ENCODE measurements at places on chromosomes 6 and 20.

GRCh38 chr6:115905471-115905870 is 155.2 kb downstream of the FRK start:
- no peak for DNase-seq

DNA sequence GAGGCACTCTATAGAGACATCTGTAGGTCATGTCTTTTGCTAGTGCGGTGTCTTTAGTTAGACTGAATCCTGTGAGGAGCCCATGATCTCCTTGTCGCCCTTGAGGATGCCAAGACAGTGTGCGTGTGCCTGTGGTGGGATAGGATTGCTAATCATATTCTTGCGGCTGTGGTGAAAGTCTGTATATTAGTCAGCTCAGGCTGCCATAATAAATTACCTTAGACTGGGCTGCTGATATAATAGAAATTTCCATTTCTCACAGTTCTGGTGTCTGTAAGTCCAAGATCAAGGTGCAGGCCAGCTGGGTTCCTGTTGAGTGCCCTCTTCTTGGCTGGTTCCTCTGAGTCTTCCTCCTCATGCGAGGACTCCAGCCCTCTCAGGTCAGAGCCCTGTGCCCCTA is 141.2 kb downstream of the JARID2 start:
- peak; percentile 61 for DNase-seq

GRCh38 chr6:53310771-53311585 is 37.8 kb downstream of the ELOVL5 start:
- DNase-seq = no peak

GRCh38 chr20:54345301-54345724 is 130.1 kb upstream of the DOK5 start:
- DNase-seq = peak; percentile 90

- DNase-seq = peak; percentile 90
Observed at GRCh38 chr6:1787894-1788293, 178.2 kb downstream of the FOXC1 start.

DNA sequence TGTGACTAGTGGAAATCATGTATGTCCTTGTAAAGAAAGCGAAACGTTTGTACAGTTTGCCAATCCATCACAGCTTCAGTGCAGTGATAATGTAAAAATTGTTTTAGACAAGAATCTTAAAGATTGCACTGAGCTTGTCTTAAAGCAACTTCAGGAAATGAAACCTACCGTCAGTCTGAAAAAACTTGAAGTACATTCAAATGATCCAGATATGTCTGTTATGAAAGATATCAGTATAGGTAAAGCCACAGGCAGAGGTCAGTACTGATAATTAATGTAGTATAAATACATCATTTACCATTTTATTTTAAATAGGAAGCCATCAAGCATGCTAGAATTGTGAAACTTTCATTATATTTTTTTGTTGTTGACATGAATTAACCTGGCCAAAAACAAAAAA is 60.9 kb upstream of the SMIM8 start:
- DNase-seq = no peak

GRCh38 chr6:9978480-9978879 is 436.4 kb downstream of the TFAP2A start:
- DNase-seq = no peak

GRCh38 chr6:1709234-1709641 is 99.5 kb downstream of the FOXC1 start:
- no peak for DNase-seq

DNA sequence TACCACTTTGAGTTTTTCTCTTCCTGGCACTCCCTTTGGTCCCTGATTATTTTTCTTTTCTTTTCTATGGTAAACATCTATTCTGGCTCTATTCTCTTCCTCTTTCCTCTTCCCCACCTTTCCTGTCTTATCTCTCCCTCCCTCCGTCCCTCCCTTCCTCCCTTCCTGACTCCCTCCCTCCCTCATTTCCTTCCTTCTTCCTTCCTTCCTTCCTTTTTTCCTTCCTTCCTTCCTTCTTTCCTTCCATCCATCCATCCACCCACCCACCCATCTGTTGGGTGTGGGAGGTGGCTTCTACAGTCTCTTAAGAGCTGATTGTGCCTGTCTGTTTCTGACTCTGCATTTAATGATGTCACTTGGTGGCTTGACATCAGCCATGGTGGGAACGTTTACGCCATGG is 43.5 kb upstream of the GTSF1L start:
- no peak for DNase-seq

DNA sequence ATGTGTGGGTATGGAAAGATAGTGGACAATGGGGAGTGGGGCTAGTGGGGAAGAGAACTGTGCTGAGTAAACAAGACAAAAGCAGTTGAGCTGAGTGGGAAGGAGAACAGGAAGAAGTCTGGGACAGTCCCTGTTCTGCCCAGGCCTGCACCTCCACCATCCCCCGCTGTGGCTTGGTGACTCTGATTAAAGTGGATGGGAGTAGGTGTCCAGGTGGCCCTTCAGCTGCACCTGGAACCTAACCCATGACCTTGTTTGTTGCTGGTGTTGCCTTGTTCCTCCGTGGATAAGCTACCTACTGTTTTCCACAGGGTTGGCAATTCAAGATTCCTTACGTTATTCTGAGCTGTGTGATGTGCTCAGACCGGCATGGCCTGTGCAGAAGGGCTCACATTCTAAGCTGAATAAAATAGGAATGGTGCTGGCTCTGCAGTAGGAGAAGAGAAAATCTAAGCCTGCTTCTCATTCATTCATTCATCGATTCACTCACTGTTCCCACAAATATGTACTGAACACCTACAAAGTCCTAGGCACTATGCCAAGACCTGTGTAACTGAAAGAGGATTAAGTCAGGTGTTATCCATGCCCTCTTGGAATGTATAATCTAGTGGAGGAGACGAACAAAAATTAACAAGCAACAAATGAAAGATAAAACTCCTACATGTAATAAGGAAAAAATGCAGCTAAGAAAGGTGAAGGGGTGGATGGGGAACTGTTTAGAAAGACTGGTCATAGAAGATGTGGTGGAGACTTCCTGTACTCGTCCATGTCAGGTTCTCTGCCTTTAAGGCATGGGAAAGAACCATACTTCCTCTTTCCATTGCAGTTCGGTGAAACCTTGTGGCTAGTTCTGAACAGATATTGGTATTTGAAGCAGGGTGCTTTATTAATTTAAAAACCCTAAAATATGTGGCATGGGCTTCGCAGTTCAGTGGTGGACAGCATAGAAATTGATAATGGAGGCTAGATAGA is 10.1 kb upstream of the CALHM6 start:
- DNase-seq = peak; percentile 5

GRCh38 chr20:6818033-6818808 is 50.7 kb downstream of the BMP2 start:
- DNase-seq = peak; percentile 17

DNA sequence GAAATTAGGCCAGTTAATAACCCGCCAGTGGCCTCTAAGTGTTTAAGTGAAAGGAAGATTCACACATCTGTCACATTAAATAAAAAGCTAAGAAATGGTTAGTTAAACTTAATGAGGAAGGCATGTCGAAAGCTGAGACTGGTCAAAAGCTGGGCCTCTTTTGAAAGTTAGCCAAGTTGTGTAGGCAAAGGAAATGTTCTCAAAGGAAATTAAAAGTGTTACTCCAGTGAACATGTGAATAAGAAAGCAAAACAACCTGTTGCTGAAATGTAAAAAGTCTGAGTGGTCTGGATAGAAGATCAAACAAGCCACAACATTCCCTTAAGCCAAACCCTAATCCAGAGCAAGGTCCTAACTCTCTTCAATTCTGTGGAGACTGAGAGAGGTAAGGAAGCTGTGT is 10.9 kb upstream of the MTRF1L start:
- no peak for DNase-seq

DNA sequence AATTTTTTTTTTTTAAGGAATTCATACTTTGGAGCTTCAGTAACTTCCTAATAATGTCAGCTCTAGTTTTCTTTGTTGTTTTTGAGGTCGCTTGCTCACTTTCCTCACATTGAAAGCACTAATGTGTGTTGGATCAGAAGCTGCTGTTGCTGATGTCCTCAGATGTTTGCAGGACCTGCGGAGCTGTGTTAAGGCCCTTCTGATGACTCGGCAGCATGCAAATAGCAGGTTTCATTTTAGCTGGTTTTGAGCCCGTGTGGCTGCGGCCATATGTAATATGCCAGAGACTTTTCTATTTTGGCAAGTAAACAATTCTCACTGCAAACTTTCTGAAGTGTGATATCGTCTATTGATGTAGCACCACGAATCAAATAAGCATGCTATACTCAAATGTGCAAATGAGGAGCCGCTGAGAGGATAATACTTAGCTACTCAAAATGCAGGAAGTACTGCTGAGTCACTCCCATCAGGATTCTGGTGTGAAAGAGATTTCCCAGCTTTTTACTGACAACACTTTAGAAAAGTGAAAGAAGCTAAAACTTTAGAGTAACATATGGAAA is 187.8 kb downstream of the SASH1 start:
- DNase-seq = peak; percentile 81

DNA sequence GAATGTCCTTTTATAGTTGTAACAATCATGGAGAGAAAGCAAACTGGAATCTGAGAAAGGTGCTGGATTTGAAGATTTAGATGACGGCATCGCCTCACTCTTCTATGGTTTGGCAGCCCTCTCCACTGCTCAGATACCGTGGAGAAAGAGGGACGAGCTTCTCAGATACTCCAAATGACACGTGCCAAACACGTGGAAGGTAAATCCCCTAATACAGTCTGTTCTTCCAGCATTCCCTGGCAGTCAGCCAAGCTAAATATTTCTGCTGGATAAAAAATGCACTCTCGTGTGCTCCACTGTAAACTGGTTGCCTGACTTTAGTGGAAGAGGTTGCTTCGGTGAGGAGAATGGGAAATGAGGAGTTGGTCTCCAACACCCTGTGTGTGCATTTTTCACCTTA is 16.7 kb upstream of the PRDM1 start:
- DNase-seq = peak; percentile 85

DNA sequence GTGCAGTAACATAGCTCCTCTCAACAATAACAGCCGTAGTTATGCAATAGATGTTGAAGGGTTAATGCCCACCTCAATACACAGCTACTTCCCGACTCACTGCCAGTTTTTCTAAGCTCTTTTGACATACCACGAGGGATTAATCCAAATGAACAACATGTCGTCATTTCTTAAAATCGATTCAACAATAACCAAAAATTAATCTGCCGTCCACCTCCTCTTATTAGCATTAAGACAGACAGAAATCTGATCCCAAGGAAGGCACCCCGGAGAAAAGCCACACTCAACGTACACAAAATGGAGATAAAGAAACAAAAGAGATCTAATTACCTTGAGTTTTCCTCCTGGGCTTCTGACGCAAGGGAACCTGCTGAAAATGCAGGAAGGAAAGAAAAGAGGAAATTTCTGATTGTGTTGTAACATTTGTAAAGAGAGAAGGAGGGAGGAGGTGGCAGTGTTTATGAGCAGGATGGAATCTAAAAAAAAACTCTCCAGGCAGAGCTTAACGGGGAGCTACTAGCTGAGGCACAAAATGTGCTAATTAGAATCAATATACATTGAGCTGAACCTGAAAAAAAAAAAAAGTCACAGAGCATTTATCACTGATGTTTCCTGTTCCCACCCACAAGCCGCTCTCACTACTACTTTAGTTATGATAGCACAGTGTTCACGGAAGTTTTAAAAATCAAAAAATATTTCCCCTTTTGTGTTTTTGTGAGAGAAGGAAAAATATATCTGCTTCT is 109.3 kb downstream of the IPCEF1 start:
- no peak for DNase-seq

- DNase-seq = no peak
Observed at GRCh38 chr6:135044639-135045038, 10.0 kb downstream of the HBS1L start.

- DNase-seq = peak; percentile 98
Observed at GRCh38 chr20:34222208-34222607, 19.0 kb upstream of the ASIP start.

DNA sequence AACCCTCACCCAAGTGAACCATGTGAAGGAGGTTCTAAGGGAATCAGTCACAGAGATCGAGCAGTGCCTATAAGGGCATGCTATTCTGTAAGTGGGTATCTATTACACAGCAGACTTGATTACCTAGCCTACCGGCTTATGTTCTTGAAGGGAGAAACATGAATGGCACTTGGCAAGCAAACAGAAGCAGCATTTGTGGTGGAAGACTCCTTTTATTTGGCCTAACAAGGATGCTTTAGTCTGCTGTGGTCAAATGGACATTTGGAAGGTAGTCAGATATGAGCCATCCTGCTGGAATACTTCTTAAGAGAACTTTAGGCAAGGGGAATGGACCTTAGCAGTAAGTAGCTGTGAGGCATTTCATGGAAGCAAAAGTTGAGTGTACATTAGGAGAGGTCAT is 126.3 kb downstream of the COL12A1 start:
- peak; percentile 24 for DNase-seq

GRCh38 chr20:9467995-9468394 is 46.4 kb upstream of the LAMP5 start:
- DNase-seq = peak; percentile 12

- DNase-seq = no peak
Observed at GRCh38 chr6:20915156-20915555, 380.9 kb downstream of the CDKAL1 start.

DNA sequence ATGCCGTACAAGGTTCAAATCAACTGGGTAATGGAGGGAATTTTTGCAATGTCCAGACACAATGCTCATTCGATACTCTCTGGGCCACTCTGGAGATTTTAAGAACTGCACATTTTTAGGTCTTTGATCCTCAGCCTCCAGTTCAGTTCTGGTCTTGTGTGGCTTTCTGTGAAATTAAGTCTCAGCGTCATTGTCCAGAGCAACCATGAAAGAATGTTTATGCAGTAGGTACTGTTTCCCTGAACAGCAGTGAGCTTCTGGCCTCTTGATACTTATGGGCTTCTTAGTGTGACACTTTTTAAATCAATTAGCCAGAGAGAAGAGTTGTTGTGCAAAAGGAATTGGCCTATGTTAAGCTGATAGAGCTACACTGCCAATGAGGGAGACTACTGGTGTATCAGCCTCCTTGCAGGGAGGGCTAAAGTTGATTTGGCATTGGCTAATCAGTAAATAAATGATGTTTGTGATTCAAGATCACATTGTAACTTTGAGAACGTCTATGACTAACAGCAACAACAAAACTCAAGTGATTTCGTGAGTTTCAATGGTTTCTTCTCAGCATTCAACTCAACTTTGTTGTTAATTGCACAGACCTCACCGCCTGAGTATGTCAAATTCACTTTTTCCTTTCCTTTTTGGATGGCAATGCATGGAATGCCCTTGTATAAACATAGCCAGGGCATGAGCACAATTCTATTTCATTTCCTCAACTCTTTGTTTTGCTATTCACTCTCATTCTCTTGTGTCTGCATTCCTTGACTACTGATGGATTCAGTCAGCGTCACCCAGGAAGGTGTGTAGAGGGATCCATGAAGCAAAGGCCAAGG is 85.1 kb downstream of the GJA1 start:
- DNase-seq = peak; percentile 87

- DNase-seq = peak; percentile 44
Observed at GRCh38 chr20:24781418-24781980, 167.6 kb upstream of the CST7 start.

DNA sequence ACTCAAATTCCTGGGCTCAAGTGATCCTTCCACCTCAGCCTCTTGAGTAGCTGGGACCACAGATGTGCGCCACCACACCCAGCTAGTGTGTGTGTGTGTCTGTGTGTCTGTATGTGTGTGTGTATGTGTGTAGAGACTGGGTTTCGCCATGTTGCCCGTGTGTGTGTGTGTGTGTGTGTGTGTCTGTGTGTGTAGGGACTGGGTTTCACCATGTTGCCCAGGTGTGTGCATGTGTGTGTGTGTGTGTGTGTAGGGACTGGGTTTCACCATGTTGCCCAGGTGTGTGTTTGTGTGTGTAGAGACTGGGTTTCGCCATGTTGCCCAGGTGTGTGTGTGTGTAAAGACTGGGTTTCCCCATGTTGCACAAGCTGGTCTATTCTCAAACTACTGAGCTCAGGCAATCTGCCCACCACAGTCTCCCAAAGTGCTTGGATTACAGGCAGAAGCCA is 28.3 kb downstream of the CDK5RAP1 start:
- DNase-seq = peak; percentile 48
